ENCODE measurements at places on chromosomes 2 and 18.

- DNase-seq = no peak
These were observed 241.0 kb downstream of the GLI2 start for GRCh38 chr2:120976501-120977307.

GRCh38 chr2:3468296-3468988, 50.9 kb downstream of the ADI1 start:
- no peak for DNase-seq

GRCh38 chr18:35642802-35643201, 61.3 kb downstream of the GALNT1 start:
- no peak for DNase-seq

GRCh38 chr2:127859712-127860085, 1.7 kb upstream of the POLR2D start:
- DNase-seq = peak; percentile 30

DNA sequence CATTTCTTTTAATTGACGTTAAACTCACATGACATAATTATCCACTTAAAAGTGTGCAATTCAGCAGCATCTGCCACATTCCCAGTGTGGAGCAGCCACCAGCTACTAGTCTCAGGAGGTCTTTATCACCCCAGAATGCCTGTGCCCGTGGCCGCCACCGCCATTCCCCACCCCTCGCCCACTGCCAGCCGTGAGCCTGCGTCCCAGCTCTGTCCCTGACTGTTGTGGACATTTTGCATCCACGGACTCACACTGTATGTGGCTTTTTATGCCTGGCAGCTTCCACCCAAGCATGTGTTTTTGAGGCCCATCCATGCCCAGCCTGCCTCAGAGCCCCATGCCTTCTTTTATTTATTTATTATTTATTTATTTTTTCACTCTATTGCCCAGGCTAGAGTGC, 9.2 kb downstream of the BOK start:
- DNase-seq = no peak

DNA sequence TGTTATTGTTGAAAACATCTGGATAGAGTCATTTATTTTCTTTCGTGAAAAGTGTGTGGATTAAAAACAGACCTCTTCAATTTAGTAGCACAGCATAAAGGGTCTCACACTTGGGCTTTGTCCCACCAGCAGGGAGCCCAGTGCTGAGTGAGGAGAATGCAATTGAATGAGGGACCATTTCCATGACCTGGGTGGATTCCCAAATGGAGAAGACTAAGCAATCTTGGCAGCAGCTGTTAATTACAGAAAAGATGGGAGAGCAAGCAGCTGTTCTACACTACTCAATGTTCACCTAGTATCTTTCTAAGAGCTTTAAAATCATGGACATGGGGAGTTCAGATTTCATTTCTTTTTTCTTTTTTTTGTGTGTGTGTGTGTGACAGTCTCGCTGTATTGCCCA, 121.8 kb upstream of the FN1 start:
- no peak for DNase-seq

DNA sequence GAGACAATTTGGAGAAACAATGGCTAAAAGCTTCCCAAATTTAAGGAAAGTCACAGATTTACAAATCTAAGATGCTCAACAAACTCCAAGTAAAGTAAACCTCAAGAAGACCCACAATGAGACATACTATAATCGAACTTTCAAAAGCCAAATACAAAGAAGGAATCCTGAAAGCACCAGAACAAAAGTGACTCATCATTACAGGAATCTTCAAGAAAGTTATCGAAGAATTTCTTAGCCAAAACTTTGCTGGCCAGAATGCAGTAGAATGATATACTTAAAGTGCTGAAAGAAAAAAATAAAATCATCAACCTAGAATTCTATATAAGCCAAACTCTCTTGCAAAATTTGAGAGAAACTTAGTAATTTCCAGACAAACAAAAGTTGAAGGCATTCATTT, 106.5 kb upstream of the TMEM200C start:
- no peak for DNase-seq

DNA sequence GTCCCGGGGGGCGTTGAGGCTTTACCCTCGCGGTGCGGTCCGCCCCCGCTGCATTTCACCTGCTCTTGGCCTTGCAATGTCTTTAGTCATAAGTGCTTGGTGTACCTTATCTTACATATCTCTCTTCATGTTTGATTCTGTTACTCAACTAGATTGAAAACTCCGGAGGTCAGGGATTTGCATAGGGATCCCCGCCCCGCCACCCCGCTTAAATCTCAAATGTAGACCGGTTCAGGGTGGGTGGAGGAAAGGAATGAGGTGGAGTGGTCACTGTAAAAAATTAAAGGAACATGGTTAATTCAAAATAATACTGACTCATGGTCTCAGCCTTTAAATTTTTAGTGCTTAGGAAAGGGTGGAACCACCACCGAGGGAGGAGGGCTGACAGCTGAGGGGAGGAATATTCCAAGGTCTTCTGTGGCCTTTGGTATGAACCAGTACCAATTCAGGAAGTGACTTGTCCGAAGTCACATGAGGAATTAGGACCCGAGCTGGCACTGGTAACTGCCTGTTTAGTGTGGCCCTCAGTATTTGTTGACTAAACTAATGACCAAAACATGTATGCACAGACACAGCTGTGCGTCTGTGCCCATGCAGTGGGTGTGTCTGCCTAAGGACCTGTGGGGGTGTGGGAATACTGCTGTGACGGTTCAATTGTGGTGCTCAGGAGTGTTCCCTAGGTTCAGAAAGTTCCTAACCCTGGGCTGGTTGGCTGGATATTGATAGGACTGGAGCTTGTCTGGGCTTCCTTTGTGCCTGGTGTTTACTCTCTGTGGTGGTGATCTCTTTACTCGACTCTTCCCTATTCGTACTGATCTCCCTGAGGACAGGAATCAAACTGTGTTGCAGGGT, 1.0 kb downstream of the PLEKHB2 start:
- no peak for DNase-seq

- DNase-seq = no peak
These were observed 65.0 kb upstream of the MMADHC start for GRCh38 chr2:149652526-149652925.

GRCh38 chr18:56444201-56444600, 194.2 kb downstream of the TXNL1 start:
- no peak for DNase-seq

GRCh38 chr2:55775828-55776227, 82.2 kb upstream of the PNPT1 start:
- DNase-seq = no peak

GRCh38 chr2:236562434-236562833, 7.2 kb upstream of the ACKR3 start:
- no peak for DNase-seq

DNA sequence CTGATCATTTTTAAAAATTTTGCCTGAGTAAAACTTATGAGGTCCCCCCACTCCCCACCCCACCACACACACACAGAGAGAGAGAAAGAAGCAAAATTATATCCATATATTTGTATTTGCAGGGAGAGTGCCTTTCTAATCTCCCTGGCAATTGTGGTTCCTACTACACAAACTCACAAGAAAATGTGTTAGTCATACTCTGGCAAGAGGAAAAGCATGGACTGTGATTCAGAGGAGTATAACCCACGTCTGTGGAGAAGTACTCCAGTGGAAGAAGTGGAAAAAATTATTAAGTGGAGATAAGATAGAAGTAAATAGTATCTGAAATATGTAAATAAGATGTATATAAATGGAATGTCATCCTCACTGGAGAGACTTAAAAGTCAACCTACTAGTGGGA, 114.0 kb downstream of the DSEL start:
- DNase-seq = no peak

- no peak for DNase-seq
These were observed 5.8 kb upstream of the DGUOK start for GRCh38 chr2:73920577-73921545.

DNA sequence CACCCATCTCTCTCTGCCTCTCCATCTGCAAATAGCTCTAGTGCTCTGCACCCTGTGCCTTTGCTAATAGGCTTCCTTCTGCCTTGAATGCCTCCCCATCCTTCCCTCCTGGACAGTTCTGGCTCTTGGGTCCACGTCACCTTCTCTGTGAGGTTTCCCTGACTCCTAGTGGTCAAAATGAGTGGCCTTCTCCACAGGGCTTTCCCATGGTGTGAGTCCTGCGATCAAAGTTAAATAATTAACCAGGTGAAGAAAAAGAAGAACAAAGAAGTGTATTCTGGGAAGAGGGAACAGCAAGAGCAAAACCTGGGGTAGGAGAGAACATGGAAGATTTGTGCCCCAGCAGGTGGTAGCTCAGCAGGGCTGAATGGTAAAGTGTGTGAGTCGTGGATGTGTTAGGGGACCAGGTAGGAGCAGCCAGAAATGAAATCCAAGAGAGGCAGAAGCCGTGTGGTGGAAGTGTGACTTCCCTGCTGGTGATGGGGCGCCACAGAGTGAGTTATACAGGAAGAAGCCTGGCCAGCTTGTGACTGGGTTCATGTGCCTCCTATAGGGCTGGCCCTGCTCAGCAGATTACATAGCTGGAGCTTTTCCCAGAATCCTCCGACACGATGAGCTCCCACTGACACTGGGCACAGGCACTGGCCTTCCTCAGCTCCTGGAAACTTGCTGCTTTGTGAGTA, 93.8 kb upstream of the LDAH start:
- DNase-seq = no peak

GRCh38 chr2:120348134-120348736, 2.3 kb downstream of the INHBB start:
- no peak for DNase-seq

DNA sequence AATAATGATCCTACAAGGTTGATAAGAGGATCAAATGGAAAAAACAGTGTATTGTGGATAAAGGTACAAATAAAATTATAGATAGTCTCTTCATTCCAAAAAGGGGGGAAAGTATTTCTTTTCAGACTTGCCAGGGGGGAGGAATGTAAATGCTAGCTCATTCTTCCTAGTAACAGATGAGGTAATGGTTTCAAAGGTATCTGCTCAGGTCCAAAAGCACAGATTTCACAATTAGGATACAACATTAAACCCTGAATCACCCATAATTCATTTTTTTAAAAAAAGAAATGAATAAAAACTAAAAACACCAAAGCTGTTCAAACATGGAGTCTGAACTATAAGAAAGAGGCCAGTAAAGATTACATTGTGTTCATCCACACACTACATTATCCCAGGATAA, 142.0 kb downstream of the ATAD2B start:
- no peak for DNase-seq

GRCh38 chr18:56108478-56109367, 520.7 kb upstream of the TCF4 start:
- DNase-seq = no peak

DNA sequence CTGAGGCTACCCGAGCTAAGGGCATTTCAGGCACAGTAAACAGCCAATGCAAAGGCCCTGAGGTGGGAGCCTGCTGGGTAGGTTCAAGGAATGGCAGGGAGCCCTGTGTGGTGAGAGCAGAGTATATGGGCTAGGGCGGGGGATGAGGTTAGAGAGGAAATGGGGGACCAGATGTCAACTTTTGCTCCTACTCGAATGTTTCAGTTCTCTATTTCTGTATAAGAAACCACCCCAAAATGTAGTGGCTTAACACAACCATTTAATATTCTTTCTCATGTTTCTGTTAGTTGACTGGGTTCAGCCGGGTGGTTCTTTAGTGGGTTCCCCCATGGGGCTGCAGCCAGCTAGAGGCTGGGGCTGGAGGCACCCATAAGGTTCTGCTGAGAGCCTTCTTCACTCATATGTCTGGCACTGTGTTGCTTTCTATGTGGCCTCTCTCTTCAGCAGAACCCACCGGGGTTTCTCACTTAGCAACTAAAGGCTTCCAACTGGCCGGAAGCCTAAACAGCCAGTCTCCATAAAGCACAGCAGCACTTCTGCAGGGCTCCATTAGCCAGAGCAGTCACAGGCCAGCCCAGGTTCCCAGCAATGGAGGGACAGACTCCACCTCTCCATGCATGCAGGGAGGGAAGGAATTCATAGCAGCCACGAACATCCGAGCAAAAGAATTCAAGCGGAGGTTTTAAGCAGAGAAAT, 5.6 kb upstream of the ATOH8 start:
- DNase-seq = no peak

DNA sequence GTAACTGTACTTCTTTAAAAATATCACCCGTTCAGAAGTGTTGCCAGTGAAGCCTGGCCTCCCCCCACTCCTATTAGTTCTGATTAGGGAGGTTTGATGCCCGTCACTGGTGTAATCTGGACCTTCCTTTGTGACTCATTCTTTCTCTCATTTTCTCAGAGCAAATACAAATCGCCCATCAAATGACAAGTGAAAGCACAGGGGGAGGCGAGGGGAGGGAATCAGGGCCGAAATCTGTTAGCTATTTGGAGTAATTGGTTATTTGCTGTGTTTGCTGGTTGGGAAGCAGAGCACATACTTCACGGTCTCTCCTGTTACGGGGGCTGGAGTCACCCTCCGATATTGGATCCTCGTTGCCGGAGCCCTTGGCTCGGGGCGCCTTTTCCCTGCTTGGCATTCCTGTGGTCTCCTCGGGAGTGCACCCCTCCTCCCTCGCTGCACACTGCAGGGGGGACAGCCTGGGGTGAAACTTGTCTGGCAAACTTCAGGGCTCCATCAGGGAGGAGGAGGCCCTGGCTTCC, 178.1 kb downstream of the DYSF start:
- DNase-seq = no peak

DNA sequence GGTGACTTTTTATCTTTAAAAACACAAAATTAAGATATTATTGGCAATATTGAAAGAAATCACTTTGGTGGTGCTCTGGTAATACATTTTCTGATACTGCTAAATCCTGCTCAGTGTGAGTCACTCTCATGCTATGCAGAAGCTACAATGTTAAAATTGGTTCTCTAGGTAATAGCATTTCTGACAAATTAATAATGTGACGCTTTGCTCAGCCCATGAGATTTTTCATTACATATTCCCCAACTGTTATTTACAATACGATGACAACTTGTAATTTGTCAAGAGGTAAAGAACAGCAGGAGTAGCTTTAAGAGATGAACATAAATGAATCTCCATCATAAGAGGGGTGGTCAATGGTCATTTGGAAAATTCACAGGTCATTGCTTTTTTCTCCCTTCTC, 573.6 kb downstream of the TMEM182 start:
- no peak for DNase-seq

GRCh38 chr2:42325609-42326008, 35.4 kb downstream of the COX7A2L start:
- DNase-seq = no peak

DNA sequence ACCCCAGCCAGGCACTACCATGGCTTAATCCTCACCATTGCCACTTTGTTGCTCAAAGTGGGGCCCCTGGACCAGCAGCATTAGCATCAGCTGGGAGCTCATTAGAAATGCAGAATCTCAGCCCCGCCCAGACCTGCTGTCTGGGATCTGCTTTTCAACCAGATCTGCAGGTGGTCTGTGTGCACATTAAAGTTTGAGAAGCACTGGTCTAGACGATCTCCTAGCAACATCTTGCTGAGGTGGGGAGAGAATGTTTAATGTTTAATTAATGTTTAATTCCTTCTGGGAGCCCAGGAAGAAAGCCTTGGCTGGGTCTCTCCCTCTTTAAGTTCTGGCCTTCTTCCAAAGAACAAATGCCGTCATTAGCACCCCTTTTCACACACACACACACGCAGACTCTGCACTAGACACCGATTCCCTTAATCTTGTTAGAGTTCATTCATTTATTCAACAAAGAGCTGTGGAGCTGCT, 53.7 kb downstream of the EDAR start:
- no peak for DNase-seq

- DNase-seq = no peak
These were observed 231.7 kb downstream of the ARL6IP6 start for GRCh38 chr2:152950126-152950525.

- DNase-seq = no peak
These were observed 1115.3 kb downstream of the LRP1B start for GRCh38 chr2:141015341-141016047.

All from central memory CD8-positive, alpha-beta T cell (primary cell).